Esophagus squamous epithelium (tissue), 5 donors: ENCODE measurements at places on chromosomes 7 and 10. TPM values are rescaled to one million over a fixed set of nuclear protein-coding genes. Genes with fewer than 3 reads are reported as not detected.

DNA sequence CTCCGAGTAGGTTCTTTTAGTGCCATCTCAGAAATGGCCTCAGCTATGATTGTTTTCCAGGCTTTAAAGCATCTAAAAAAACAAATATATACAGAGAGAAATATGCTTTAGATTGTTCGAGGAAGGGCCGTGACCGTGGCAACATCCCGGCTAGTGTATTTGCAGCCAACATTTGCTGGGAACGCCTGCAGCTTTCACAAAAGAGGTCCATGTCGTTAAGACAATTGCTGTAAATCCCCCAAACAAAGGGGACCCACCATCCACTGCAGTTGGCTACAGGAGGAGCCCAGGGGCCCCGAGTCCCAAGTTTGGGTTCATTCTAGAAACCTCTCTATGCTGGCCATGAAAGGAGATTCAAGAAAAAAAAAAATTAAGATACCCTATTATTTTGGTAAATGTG lies 152.8 kb upstream of the TCF7L2 start:
- no peaks in the 10 kb centered on the region for H3K36me3 ChIP-seq
- no peak overlapping the region for H3K4me3 ChIP-seq
- H3K27me3 ChIP-seq: no peaks in the 10 kb centered on the region
- no peak for DNase-seq
- H3K4me1 ChIP-seq: peaks cover 5% of the 10 kb centered on the region
- no peak overlapping the region for H3K27ac ChIP-seq

DNA sequence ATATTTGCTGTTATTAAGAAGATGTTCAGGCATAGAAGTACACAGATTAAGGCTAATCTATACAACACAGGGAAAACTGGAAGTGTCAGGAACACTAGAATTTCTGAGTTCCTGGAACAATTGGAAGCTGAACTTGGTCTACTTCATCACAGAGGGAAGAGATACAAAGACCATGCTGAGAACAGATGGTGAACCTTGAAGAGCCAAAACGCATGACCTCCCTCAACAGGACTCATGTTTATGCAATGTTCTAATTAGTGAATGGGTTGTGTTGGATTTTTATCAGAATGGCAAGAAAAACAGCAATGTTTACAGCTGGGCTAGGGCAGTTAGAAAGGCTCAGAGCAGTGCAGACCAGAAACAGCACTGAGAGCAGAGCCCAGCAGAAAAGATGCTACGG lies 94.9 kb downstream of the SFMBT2 start:
- DNase-seq: no peak
- H3K27ac ChIP-seq: no peak overlapping the region
- no peak overlapping the region for H3K4me3 ChIP-seq
- no peaks in the 10 kb centered on the region for H3K36me3 ChIP-seq
- H3K27me3 ChIP-seq: no peaks in the 10 kb centered on the region

- DNase-seq: no peak
- no peak overlapping the region for H3K4me3 ChIP-seq
- peak overlapping the region; percentile 11 for H3K27ac ChIP-seq
- H3K27me3 ChIP-seq: no peaks in the 10 kb centered on the region
- peaks cover 16% of the 10 kb centered on the region for H3K4me1 ChIP-seq
- H3K36me3 ChIP-seq: no peaks in the 10 kb centered on the region
These were observed 38.6 kb downstream of the TRIL start for GRCh38 chr7:28919510-28919909.

DNA sequence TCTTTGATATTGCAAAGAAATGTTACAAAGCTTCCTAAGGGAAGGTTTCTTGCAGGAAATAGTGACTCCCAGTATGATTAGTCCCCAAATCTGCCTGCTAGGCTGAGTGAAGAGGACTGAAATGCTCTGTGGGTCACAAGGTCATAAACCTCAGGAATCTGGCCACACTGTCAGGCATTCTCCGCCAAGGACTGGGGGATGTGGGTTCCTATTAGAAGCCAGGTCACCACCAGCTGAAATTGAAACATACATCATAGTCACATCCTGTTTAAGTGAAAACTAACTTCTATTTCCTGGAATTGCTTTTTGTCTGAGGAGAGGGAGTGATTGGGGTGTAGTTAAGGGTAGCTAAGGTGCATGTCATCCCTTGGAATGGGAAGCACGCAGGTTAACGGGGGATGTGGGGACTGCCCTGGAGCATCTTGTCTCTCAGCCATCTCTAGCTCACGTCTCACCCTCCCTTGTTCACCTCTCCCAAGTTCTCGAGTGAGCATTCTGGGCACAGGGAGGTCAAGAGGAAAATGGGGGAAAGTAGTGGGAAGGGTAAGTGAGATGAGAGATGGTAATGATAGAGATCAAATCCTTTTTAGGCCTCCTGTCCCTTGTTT lies 12.0 kb upstream of the GSAP start:
- no peak overlapping the region for H3K4me3 ChIP-seq
- no peak for DNase-seq
- H3K27me3 ChIP-seq: no peaks in the 10 kb centered on the region
- H3K27ac ChIP-seq: no peak overlapping the region
- H3K4me1 ChIP-seq: no peaks in the 10 kb centered on the region

DNA sequence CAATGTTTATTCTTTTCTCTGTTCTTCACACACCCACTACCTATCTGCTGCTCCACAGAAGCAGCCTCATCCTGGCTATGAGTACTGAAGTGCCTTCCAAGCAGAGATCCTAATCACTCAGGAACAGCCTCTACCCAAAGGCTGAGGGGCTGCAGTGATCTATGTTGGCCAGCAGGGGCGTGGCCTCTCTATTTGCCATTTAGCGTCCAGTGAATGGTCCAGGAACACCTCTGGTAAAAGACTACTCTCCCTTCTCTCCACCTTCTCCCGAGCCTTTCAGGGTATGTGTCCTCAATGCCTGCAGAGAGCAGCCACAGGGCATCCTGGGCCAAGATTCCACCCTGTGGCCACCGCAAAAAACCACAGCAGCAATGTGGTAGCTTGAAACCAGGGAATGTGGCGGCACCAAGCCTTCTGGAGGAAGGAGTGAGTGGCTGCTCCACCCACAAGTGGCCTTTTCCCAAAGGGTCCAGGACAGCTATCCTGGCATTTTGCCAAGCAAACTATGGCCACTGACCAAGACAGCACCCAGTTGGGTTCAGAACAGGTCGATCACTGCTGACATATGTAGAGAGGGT lies 70.9 kb downstream of the SYPL1 start:
- H3K27ac ChIP-seq: no peak overlapping the region
- DNase-seq: no peak

DNA sequence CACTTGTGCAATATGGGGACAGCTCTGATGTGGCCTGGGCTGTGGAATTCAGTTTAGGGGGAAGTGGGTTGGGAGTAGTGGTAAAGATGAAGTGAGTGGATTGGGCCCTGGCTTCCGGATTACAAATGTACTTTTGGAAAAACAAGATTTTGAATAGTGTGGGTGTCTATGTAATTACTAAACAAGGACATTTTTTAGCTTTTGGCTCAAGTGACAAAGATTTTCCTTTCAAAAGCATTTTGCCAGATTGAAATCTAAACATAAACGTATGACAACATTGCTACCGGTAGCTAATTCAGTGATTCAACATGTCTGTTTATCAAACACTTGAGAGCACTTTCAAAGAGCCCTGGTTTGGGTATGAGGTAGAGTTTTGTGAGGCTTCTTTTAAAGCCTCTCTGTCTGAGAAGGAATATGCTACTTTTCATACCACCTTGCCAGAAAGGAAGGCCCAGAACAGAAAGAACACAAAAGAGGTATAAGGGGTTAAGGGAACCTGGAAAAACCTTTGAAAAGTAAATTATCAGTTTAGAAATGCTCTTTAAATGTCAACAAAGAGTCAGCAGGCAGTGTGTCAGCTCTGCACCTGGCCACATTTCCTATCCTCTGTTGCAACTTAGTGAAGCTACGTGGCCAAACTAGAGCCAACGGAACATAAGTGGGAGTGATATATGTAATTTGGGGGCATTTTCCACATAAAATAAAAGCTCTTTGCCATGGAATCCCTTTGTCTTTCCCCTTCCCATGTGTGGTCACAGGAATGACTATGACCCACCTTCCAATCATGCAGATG lies 516.1 kb downstream of the NRG3 start:
- H3K4me1 ChIP-seq: no peaks in the 10 kb centered on the region
- H3K36me3 ChIP-seq: no peaks in the 10 kb centered on the region
- H3K27me3 ChIP-seq: no peaks in the 10 kb centered on the region
- no peak overlapping the region for H3K27ac ChIP-seq
- DNase-seq: no peak
- no peak overlapping the region for H3K4me3 ChIP-seq

GRCh38 chr7:54252256-54253035 lies 289.7 kb upstream of the VSTM2A start:
- no peak overlapping the region for H3K4me3 ChIP-seq
- no peaks in the 10 kb centered on the region for H3K36me3 ChIP-seq
- no peak overlapping the region for H3K27ac ChIP-seq
- H3K27me3 ChIP-seq: no peaks in the 10 kb centered on the region
- H3K4me1 ChIP-seq: no peaks in the 10 kb centered on the region

- no peak for DNase-seq
- H3K4me1 ChIP-seq: peaks cover 50% of the 10 kb centered on the region
- no peaks in the 10 kb centered on the region for H3K36me3 ChIP-seq
- no peaks in the 10 kb centered on the region for H3K27me3 ChIP-seq
- H3K4me3 ChIP-seq: no peak overlapping the region
These were observed 6.2 kb upstream of the RRP12 start for GRCh38 chr10:97407211-97407951.

DNA sequence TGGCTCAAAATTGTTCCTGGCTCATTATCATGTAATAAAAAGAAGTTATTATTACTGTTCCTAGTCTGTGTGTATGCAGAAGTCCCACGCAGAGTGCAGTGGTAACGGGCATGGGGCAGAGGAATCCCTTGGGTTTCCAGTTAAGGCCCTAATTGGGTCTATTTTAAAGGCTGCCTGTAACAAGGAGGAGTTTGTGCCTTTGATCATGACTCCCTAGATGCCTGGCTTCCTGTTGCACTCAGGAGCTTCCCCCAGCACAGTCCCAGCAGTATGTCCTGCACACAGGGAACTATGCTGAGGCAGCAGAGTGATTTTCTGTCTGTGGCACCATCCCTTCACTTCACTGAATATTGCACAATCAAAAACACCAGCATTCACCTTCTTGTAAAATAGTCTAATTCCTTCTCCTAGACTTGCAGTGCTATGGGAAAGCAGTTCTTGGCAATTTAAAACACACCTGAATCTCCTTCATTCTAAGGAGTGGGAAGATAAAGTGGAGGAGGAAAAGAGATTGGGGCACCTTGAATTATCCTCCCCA lies 22.9 kb downstream of the SORCS1 start:
- H3K27ac ChIP-seq: no peak overlapping the region
- no peak overlapping the region for H3K4me3 ChIP-seq
- no peak for DNase-seq
- H3K27me3 ChIP-seq: no peaks in the 10 kb centered on the region
- no peaks in the 10 kb centered on the region for H3K36me3 ChIP-seq

DNA sequence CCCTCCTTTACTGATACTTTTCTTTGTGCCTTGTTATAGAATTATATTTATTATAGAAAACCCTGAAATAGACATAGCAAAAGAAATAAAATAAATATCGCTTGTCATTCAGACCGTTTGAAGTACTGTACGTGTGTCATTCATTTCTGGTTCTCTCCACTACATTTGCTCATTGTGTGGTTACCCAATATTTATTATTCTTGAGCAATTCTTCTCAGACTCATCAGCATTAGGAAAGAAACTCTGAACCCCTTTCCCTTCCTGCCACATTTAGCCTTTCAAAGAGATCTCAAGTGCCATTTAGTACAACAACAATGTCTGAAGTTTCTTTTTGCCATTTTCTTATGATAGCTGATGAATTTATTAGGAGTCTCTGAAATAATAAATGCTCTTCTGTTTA lies 154.1 kb downstream of the KIAA1217 start:
- DNase-seq: no peak
- no peaks in the 10 kb centered on the region for H3K27me3 ChIP-seq
- no peak overlapping the region for H3K27ac ChIP-seq
- H3K4me1 ChIP-seq: peaks cover 15% of the 10 kb centered on the region
- H3K36me3 ChIP-seq: no peaks in the 10 kb centered on the region

DNA sequence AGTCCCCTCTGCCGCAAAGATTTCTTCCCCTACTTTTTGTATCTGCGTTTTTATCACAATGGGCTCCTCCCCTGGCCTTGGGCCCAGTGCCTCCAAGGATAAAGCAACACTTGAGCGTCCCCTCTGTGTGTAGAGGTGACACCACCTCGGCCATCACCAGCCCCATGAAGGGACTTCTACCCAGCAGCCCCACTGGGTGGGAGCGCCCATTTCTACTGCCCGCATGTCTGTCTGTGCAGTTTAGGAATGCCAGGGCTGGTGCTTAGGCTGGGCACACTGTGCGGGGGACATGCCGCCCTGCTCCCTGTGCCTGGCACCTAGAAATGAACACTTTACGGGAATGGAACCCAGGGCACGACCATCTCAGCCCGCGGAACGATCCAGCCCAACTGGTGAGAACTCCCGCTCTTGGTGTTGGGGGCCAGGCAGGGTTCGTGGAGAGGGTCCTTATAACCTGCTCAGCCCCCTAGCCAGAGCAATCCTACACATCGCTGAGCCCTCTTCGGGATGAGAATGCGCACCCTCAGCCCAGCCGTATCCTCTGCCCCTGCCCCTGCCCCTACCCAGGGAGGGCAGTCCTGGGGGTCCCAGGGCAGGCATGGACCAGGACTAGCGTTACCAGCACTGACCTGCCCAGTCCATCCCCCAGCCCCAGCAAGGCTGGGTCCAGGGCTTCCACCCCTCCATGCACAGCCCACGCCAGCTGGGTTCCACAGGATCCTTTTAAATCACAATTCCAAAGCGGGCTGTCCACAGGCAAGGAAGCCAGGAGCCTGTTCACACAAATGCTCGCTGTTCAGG lies 12.8 kb downstream of the CRYGN start:
- peak overlapping the region; percentile 88 for H3K27ac ChIP-seq
- no peaks in the 10 kb centered on the region for H3K36me3 ChIP-seq
- no peak overlapping the region for H3K4me3 ChIP-seq
- no peaks in the 10 kb centered on the region for H3K27me3 ChIP-seq
- DNase-seq: no peak

- no peaks in the 10 kb centered on the region for H3K27me3 ChIP-seq
- no peak overlapping the region for H3K27ac ChIP-seq
- DNase-seq: no peak
- no peaks in the 10 kb centered on the region for H3K36me3 ChIP-seq
- no peak overlapping the region for H3K4me3 ChIP-seq
These were observed 5.6 kb downstream of the AKR1D1 start for GRCh38 chr7:138081868-138082267.

- no peaks in the 10 kb centered on the region for H3K36me3 ChIP-seq
- H3K4me1 ChIP-seq: no peaks in the 10 kb centered on the region
- no peak overlapping the region for H3K4me3 ChIP-seq
- H3K27me3 ChIP-seq: no peaks in the 10 kb centered on the region
- no peak overlapping the region for H3K27ac ChIP-seq
These were observed 199.1 kb upstream of the NRP1 start for GRCh38 chr10:33533612-33534011.

GRCh38 chr10:11113156-11113555 lies 95.5 kb downstream of the CELF2 start:
- no peak for DNase-seq
- H3K27me3 ChIP-seq: no peaks in the 10 kb centered on the region
- H3K36me3 ChIP-seq: no peaks in the 10 kb centered on the region
- no peaks in the 10 kb centered on the region for H3K4me1 ChIP-seq

- H3K4me1 ChIP-seq: no peaks in the 10 kb centered on the region
- no peaks in the 10 kb centered on the region for H3K27me3 ChIP-seq
- no peak overlapping the region for H3K27ac ChIP-seq
- no peak overlapping the region for H3K4me3 ChIP-seq
These were observed 29.0 kb downstream of the UPP1 start for GRCh38 chr7:48118041-48118440.

Gene FFAR4
- 1.1 TPM for total RNA-seq

Gene AGR2
- 12.4 TPM for total RNA-seq

Gene LIPA
- 19.9 TPM for total RNA-seq

Gene PRPS1L1
- not detected for total RNA-seq

Gene NRCAM
- total RNA-seq: 9.8 TPM

Gene CTAGE4
- 5.0 TPM for total RNA-seq

Gene AOAH
- 7.9 TPM for total RNA-seq

Gene ZNF425
- total RNA-seq: 4.3 TPM

Gene ZNF804B
- not detected for total RNA-seq

Gene EN2
- under 0.01 TPM for total RNA-seq

Gene TRIM73
- total RNA-seq: 1.7 TPM

Gene SLC39A12
- total RNA-seq: not detected
